NCI-H1417 treated with DMSO at 0.1 percent for 48 hours (cell line): ENCODE measurements at places on chromosomes 2 and 18.

GRCh38 chr2:173410579-173410978, 55.9 kb downstream of the CDCA7 start:
- no peak for DNase-seq

GRCh38 chr2:144181001-144181400, 338.9 kb downstream of the ZEB2 start:
- no peak for DNase-seq

GRCh38 chr2:100983684-100984310, 18.3 kb upstream of the RPL31 start:
- no peak for DNase-seq

- no peak for DNase-seq
Measured at GRCh38 chr2:215487002-215487372, 51.1 kb upstream of the FN1 start.

GRCh38 chr2:77016443-77017354, 505.5 kb downstream of the LRRTM4 start:
- no peak for DNase-seq

GRCh38 chr2:235026649-235027557, 75.1 kb downstream of the SH3BP4 start:
- no peak for DNase-seq

DNA sequence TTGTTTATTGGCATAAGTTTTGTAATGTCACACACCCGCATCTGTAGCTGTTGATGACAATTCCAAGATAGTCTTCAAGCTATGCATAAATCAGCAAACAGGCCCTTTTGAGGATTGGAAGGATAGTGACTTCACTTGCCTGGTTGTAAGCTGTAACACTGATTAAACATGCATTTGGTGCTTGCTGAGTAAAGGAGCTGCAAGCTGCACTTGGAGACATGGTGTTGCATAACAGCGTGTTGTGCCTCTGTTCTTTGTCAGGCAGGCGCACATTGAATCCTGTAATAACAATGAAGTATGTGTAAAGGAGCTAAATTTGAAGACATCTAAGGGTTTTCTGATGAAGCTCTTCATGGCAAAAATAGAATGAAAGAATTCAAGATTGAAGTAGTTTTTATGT, 68.7 kb upstream of the TTC27 start:
- DNase-seq: no peak

DNA sequence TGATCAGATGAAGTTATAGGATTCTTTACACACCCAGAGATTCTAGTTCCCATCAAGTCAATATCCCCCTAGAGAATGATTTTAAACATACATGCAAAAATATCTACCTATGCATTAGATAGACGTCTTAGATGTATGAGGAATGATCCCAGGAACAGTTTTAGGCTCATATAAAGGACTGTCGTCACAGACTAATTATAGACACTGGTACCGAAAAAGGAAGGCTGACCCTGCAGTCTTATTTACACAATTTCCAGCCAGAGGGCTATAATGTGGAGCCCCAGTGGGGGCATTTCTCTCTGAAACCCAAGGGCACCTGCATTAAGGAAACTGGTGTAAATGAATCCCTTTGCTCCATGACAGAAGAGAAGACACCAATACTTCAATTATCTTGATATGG, 170.4 kb downstream of the ZNF521 start:
- no peak for DNase-seq

DNA sequence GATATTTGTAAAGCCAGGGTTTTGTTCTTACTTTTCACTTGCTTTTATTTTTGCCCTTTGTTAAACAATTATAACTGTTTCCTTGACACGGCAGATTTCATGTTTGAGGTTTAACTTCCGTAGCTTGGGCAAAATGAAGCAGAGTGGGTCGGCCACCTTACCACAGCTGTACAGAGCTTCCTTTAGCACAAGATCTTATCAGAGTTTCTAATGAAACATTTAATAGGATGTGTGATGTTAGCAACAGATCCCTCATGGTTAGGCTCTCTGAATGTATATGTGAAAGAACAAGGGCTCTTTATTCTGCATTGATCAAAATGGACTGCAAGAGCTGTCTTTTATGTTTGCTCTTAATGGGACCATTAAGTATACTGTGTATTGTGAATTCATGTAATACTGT, 22.3 kb downstream of the RNF125 start:
- no peak for DNase-seq

DNA sequence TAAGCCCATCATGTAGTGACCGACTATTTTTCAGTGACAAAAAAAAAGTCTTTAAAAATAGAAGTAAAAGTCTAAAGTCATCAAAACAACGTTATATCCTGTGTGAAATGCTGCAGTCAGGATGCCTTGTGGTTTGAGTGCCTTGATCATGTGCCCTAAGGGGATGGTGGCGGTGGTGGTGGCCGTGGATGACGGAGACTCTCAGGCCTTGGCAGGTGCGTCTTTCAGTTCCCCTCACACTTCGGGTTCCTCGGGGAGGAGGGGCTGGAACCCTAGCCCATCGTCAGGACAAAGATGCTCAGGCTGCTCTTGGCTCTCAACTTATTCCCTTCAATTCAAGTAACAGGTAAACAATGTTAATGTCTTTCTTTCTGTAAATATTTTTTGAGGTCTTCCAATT, at the start of gene CD28:
Gene CD28 (plus strand): TSS at position 237 of the 400 bp plus-strand sequence. CDS start 58 bp downstream, at position 295.
- DNase-seq: no peak

GRCh38 chr2:27083410-27084296, 2.9 kb upstream of the KHK start:
- DNase-seq: no peak

GRCh38 chr2:76429374-76429773, 718.7 kb upstream of the GCFC2 start:
- DNase-seq: no peak

DNA sequence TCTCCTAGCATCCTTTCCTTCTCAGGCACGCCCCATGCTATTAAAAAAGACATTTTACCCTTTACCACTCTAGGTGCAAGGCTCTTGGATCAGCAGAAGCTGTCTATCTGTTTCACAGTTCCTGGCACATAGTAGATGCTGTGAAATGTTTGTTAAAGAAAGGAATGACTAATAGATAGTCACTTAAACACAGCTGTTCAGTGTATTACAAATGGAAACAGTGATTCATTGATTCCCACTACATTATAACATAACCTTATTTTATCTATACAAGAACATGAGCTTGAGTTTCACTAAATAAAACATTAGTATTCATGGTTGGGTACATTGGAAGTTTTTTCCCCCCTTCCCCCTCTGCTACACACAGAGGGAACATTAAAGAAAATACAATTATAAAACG, 142.1 kb downstream of the ASXL3 start:
- DNase-seq: no peak

- no peak for DNase-seq
Measured at GRCh38 chr2:171334946-171335345, 98.8 kb downstream of the METTL8 start.

GRCh38 chr2:191802180-191802579, 44.7 kb downstream of the CAVIN2 start:
- no peak for DNase-seq

DNA sequence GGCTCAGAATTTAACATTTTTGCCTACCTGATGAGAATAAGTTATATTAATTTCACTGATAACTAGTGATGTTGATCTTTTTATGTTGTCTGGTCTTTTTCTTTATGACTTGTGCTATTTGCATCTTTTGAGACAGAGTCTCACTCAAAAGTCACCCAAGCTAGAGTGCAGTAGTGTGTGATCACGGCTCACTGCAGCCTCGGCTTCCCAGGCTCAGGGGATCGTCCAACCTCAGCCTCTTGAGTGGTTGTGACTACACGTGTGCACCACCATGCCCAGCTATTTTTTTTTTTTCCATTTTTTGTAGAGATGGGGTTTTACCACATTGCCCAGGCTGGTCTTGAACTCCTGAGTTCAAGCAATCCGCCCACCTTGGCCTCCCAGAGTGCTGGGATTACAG, 7.5 kb downstream of the SMCHD1 start:
- DNase-seq: no peak

- DNase-seq: no peak
Measured at GRCh38 chr2:189091253-189091652, 88.3 kb downstream of the COL5A2 start.

DNA sequence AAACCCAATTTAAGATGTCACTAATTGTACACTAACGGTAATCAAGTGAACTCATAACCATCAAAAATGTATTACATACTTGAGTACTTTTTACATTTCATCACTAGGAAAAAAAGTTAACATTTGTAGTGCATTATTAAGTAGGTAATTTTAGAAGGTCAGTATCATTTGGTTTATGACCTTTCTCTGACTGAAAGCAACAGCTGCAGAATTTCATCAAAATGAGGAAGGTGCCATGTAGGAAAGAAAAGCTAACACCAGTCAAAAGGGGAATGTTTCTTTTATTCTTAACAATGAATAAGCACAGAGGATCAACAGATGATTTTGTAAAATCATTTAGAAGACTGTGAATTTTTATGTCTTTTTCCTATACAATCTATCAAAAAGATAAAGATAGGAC, 79.0 kb downstream of the PIGN start:
- no peak for DNase-seq

DNA sequence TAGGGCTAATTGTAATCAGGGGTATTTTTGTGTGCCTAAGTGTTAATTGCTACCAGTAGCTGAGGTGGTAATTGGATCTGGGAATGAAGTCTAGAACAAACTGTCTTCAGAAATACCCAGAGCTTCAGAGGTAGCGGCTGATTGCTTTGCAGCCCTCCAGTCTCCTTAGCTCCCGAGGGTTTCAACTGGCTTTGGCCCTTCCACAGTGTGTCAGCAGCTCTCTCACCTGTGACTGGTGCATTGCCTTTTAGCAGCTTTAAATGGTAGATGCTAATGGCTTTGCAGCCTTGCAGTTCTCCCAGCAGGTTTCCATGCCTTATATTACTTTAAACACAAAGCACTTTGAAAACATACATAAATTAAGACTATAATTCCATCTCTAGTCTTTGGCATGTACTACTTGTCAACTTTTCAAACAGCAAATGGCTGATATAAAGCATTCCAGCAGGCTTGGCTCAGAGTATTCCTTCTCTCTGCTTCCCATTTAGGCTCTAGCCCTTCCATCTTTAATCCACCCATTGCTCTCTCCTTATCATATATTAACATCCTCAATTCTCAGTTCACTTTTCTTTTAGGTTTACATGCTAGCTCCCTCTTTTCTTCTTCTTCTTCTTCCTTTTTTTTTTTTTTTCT, 156.4 kb upstream of the GALNT13 start:
- no peak for DNase-seq

- DNase-seq: no peak
Measured at GRCh38 chr2:18169121-18169892, 290.8 kb downstream of the KCNS3 start.

DNA sequence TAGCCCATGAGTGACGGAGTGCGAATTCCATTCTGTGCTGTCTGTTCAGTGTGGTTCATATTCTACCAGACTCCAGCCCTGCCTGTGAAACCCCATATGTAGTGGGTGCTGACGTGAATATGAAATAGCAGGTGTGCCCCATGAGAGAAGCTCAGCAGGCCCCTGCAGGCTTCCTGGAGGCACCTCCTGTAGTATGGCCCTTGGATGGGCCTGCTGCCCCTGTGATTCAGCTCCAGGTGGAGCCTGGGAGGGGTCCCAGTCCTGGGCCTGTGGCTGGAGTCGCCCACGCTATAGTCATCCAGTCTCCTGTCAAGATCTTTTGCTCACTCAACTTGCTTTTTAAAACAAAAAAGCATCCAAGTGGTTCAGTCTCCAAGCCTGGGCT, 125.5 kb downstream of the GLI2 start:
- DNase-seq: no peak

- DNase-seq: no peak
Measured at GRCh38 chr2:69798290-69798908, 31.1 kb upstream of the GMCL1 start.

GRCh38 chr2:55133467-55134315, 83.4 kb upstream of the RTN4 start:
- DNase-seq: no peak
